ENCODE measurements at places on chromosomes 12 and 14.

- DNase-seq, result no peak
These were observed 26.9 kb downstream of the CLMN start for GRCh38 chr14:95292660-95293425.

GRCh38 chr14:24908592-24909236 is 141.2 kb downstream of the STXBP6 start:
- no peak for DNase-seq

DNA sequence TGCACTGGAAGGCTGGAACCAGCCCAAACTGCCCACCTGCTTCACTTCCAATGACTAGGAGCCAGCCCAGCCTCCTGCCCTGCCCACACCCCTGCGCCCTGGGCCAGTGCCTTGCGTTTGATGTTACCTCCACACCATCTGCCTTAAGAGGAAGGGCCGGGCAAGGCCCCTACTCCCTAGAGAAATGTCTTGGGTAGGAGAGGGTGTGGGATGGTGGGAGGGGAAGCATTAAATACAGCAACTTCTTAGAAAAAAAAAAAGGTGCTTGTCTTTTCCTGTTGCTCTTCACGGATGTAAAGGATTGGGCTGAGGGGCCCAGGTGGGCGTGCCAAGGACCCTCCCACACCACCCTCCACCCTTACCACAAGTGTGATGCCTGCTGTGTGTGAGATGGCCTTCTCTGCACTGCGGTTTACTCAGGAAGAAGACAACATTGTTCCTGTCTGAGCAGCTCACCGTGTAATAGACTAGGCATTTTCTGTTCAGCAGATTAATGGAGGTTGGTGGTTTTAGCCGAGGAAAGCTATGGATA is 99.9 kb downstream of the NINJ2 start:
- no peak for DNase-seq

GRCh38 chr12:82366197-82366596 is 7.9 kb downstream of the METTL25 start:
- no peak for DNase-seq

DNA sequence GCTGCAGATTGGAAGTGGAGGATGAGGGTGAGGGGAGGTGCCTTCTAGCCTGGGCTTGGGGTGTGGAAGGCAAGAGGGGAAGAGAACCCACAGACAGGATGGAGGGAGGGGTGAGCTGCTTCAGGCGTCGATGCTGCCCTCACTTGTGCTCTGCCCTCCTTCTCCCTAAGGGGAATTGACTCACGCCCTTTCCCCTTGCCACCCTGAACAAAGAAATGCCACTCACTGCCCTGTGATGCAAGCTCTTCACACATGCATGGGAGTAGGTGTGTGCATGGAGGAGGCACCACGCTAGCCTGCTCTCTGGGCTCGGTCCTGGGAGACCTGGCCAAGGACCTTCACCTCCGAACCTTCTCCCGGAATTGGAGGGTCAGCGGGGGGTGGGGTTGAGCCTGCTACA is 35.7 kb upstream of the PRMT8 start:
- DNase-seq, result no peak

- no peak for DNase-seq
These were observed 70.5 kb downstream of the TMEM260 start for GRCh38 chr14:56650048-56650447.

DNA sequence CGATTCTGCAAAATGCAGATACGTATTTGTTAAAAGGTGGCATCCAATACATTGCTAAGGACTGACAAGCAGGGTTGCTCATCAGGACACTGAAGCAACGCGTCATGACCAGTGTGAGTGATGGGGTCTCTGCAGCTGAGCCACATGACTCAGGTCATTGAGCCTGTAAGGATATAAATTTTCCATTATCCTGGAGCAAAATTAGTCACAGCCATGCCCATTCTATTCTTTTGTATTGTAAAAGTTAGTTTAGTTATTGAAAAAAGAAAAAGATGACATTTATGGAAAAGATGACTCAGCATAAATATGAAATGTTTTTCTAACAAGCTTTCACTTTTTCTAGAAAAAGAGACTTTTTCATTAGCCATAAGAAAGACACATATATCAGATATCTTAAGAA is 268.0 kb upstream of the TMEM132C start:
- DNase-seq, result no peak

DNA sequence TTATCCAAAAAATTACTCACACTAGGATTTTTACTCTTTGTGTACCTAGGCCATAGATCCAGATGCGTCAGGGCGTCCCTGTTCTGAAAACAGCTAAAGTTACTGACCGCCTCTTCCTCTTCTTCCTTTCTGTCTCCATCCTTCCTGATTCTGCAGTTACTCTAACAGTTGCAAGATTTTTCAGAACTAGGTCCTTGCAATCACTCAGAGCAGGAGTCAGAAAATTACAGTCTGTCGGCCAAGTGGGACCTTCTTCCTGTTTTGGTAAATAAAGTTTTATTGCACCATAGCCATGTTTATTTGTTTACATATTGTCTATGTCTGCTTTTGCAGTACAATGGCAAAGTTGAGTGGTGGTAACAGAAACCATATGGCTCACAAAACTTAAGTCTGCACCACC is 25.6 kb upstream of the FGF6 start:
- DNase-seq, result no peak

DNA sequence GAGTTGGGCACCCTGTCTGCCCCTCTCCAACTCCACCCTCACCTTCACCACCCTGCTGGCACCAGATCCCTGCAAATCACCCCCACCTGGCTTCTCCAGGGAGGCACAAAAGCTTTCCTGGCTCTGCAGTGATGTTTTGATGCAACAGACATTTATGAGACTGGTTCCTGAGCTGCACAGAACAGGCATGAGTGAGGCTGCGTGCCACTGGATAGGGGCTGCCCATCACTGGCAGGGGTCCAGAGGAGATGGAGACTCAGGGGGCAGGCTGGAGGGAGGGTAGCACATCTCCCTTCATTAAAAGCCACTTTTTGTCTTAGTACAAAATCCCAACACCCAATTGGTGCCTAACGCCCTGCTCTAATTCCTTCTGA is 17.3 kb upstream of the ZDHHC22 start:
- no peak for DNase-seq

- DNase-seq, result no peak
These were observed 232.7 kb downstream of the SLC16A7 start for GRCh38 chr12:59828521-59828920.

DNA sequence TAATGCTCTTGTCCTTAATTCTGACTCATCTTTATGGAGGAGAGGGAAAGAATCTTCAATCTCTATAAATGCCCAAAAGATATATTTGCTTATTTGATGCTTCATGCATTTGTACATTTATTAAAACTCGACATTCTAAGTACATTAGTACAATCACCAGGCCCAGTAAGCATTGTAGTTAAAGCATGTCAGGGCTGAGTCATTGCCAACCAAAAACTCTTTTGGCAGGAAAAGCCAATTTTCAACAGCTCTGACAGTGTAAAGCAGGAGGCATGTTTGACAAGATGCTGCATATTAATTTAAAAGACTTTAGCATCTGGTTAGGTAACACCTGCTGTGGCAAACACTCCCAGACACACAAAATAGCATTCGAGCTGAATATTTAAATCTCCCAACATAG is 290.9 kb downstream of the PPFIA2 start:
- DNase-seq, result no peak

DNA sequence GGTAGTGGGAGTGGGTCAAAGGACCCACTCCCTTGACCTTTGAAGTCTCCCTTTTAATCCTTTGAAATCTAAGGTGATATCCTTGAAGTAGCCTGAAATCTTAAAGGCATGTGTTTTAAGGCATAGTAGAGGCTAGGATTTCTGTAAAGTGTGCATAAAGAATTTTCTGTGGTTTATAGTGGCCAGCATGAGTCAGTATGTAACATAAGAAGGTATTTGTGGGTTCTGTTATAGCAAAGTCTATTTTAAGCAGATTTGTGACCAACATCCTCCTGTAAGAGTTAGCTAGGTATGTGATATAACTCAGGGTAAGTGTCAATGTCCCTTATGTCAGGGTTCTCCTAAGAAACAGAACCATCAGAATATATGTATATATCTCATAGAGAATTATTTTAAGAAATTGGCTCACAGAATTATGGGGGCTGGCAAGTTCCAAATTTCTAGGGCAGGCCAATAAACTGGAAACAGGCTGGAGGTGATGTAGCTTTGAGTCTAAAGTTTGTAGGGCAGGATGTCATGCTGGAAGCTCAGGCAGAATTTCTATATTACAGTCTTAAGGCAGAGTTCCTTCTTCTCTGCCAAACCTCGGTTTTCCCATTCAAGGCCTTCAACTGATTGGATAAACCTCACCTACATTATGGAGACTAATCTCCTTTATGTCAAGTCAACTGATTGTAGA is 18.7 kb upstream of the EPYC start:
- DNase-seq, result no peak

DNA sequence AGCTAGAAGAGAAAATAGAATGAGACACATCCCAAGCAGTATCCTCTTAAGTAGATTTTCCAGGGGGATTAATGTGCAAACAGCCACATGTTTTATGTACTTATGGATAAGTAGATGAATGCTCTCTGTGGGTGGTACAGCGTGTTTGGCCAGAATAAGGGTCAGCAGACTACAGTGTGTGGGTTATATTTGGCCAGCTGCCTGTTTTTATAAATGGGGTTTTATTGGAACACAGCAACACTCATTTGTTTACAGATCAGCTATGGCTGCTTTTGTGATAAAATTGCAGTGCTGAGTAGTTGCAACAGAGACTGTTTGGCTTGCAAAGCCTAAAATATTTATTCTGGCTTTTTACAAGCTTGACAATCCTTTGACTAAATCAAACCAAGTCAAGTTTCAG is 780.2 kb upstream of the SEL1L start:
- DNase-seq, result peak; percentile 70

DNA sequence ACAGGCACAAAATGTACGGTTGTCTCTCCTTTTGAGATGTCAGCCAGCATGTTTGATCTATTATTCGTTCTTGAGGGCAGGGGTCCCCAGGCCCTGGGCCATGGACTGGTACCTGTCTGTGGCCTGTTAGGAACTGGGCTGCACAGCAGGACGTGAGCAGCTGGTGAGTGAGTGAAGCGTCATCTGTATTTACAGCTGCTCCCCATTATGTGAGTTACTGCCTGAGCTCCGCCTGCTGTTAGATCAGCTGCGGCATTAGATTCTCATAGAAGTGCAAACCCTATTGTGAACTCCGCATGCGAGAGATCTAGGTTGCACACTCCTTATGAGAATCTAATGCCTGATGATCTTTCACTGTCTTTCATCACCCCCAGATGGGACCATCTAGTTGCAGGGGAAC is 41.4 kb upstream of the SCN8A start:
- peak; percentile 85 for DNase-seq

DNA sequence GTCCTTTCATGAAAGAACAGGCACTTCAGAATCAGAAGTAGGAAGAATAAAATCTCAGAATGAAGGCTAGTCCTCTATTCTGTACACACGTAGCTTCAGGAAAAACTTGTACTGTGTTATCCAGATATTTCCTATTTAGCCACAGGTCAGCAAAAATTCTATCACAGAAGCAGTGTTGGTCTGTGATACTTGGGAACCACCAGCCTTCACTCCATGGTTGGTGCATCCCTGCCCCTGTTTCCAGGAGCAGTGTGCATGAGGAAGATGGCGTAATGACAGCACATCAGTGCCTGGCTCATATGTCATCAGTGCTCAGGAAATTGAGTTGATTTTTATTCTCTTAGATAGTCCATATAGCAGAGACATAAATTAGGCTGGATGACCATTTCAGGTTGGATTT is 87.7 kb downstream of the SAMD4A start:
- DNase-seq, result no peak

DNA sequence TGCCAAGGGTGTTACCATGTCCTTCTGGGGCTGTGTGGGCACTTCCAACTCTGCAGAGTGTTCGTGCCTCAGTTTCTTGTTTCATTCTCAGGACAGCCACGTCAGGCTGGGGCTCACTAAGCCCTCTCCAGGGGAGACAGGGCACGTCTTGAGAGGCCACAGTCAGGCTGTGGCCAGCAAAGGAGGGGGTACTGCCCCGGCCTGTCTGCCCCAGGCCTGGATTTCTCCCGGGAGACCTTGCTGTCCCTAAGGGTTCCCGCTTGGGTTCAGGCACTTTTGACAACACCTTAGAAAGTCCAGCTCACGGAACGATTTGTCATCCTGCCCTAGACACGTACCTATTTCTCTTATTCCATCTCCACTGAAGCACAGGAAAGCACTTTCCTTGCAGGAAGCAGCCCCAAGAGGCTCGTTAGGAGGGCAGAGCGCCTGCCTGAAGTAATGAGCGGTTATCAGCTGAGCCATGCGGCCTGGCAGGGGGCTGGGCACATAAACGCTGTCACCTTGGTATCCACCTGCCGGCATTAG is 290.4 kb upstream of the RTL1 start:
- peak; percentile 52 for DNase-seq

DNA sequence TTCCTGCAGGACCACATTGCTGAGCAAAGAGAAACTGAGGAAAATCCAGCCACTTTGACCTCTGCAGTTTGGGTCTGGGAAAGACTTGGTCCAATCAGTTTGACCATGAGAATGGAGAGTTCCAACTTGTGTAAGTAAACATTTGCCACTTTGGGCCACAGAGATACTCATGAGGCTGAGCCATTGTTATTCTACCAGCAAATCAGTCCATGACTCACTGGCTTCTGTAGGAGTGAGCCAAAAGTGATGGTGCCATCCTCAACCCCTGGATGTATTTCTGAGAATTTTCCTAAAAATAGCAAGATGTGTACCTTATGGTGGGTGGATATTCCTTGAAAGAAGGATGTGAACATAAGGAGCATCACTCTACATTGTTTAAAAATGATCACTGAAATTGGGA is 192.9 kb upstream of the OR4E1 start:
- DNase-seq, result no peak

DNA sequence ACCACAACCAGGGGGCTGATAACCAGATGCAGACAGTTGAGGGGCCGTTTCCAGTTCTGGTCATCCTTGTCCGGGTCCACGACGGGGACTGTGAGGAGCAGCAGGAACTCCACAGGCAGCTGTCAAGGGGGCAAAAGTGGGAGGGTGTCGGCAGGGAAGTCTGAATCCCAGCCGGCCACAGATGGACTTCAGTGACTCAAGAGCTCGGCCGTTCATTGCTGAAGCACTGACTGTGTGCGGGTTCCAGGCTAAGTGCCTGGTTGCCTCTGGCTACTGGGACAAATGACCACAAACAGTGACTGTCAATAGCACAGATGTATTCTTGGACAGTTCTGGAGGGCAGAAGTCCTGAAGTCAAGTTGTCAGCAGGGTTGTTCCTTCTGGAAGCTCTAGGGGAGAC is 19.6 kb downstream of the SLC8B1 start:
- no peak for DNase-seq
